CD8-positive, alpha-beta memory T cell (primary cell): ENCODE measurements at places on chromosomes 7 and 10.

DNA sequence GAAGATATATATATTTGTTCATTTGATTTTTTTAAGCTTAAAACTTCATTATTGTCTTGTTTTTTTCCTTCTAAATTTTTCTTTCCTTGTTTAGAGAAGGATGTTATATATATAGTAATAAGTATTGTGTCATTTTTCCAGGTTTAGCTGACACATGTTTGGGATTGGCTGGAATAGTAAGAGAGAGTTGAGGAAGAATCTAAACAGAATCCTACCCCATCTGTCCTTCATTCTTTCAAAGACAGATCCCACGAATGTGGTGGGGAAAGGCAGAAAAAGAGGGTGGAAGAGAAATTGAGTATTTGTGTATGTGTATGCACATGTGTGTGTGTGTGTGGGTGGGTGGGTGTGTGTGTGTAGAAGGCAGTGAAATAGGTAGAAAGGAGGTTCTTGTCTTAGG, 132.4 kb downstream of the SVIL start:
- H3K27me3 ChIP-seq: no peaks in the 10 kb centered on the region
- H3K36me3 ChIP-seq: no peaks in the 10 kb centered on the region
- H3K4me1 ChIP-seq: no peaks in the 10 kb centered on the region
- DNase-seq: no peak
- H3K27ac ChIP-seq: no peak overlapping the region
- no peak overlapping the region for H3K4me3 ChIP-seq

- peaks cover 8% of the 10 kb centered on the region for H3K4me1 ChIP-seq
- H3K4me3 ChIP-seq: no peak overlapping the region
- DNase-seq: no peak
- no peaks in the 10 kb centered on the region for H3K36me3 ChIP-seq
- H3K27ac ChIP-seq: no peak overlapping the region
- no peaks in the 10 kb centered on the region for H3K27me3 ChIP-seq
Observed at GRCh38 chr7:4709187-4709586, 27.1 kb downstream of the FOXK1 start.

DNA sequence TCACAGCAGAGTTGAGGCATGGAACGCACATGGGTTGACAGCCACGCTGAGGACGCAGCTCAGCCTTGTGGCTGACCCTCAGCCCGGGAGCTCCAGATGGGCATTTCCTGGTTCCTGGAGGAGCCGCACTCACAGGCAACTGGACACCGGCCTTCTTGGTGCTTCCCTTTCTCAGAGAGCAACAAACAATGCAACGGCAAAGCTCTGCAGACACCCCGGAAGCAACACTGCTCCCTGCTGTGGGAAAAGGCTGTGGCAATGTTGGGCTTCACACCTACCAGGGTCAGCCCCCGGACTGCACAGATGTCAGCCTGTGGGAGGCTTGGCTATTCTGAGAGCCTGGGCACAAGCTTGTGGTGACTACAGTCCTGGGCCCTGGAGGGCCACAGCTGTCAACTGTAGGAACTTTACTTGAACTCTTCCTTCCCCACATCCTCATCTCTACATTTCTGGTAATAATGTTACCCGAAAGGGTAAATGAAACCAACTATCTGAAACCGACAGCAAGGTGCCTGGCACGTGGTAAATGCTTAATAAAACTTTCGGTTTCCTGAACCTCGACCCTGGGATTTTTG, 597.5 kb upstream of the MKI67 start:
- H3K4me3 ChIP-seq: no peak overlapping the region
- no peak for DNase-seq
- H3K4me1 ChIP-seq: no peaks in the 10 kb centered on the region

- no peaks in the 10 kb centered on the region for H3K27me3 ChIP-seq
- no peak overlapping the region for H3K4me3 ChIP-seq
- no peak overlapping the region for H3K27ac ChIP-seq
- no peaks in the 10 kb centered on the region for H3K36me3 ChIP-seq
Observed at GRCh38 chr10:90968328-90969081, 47.6 kb upstream of the ANKRD1 start.

DNA sequence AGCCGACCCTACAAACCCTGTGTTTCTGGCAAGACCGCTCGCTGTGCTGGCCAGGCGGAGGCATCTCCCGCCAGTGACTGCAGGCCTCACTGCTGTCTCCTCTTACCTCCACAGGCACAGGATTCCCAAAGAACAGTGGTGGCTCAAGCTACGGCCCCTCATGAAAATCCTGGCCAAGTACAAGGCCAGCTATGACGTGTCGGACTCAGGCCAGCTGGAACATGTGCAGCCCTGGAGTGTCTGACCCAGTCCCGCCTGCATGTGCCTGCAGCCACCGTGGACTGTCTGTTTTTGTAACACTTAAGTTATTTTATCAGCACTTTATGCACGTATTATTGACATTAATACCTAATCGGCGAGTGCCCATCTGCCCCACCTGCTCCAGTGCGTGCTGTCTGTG, 36.2 kb downstream of the PITRM1 start:
- no peaks in the 10 kb centered on the region for H3K4me1 ChIP-seq
- peaks cover 68% of the 10 kb centered on the region for H3K36me3 ChIP-seq
- no peak overlapping the region for H3K4me3 ChIP-seq
- DNase-seq: no peak

- peaks cover 11% of the 10 kb centered on the region for H3K36me3 ChIP-seq
- no peak for DNase-seq
- H3K4me3 ChIP-seq: no peak overlapping the region
- no peaks in the 10 kb centered on the region for H3K4me1 ChIP-seq
- no peak overlapping the region for H3K27ac ChIP-seq
- H3K27me3 ChIP-seq: no peaks in the 10 kb centered on the region
Observed at GRCh38 chr10:70858759-70859158, 29.6 kb downstream of the PCBD1 start.

GRCh38 chr7:22356701-22357310, at the start of gene RAPGEF5:
Gene RAPGEF5, minus strand, starts transcription at chr7:22357154. Its CDS starts 94 bp downstream, at chr7:22357060.
- no peak within 1 kb of the TSS for H3K4me3 ChIP-seq
- no peaks in the 10 kb centered on the region for H3K4me1 ChIP-seq
- H3K27ac ChIP-seq: no peak within 1 kb of the TSS
- H3K36me3 ChIP-seq: no peaks in the 10 kb centered on the region
- H3K27me3 ChIP-seq: no peaks in the 10 kb centered on the region

DNA sequence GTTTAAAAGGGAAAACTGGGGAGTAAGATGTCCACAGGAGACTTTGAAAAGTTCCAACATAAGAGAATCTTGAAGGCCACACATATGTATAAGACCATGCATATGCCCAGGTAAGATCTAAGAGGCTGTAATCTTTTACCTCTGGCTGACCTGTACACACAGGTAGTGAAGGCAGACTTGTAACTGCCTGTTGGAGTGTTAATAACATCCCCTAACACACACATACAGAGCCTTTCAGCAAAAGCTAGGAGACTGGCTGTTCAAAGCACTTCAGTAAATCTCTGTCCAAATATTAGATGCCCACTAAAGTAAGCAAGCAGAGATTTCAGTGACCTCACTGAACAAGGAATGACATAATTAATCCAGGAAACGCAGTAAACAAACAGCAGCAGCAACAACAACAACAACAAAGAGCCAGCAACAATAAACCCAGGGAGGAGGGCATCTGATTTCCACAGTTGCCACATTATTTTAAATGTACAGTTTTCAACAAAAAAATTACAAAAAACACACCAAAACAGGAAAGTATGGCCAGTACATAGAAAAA, 15.0 kb downstream of the CYP51A1 start:
- no peaks in the 10 kb centered on the region for H3K4me1 ChIP-seq
- H3K27me3 ChIP-seq: no peaks in the 10 kb centered on the region
- H3K27ac ChIP-seq: no peak overlapping the region
- no peak overlapping the region for H3K4me3 ChIP-seq

- H3K4me1 ChIP-seq: no peaks in the 10 kb centered on the region
- no peaks in the 10 kb centered on the region for H3K27me3 ChIP-seq
- H3K4me3 ChIP-seq: no peak overlapping the region
Observed at GRCh38 chr10:51886438-51887068, 187.2 kb upstream of the CSTF2T start.

DNA sequence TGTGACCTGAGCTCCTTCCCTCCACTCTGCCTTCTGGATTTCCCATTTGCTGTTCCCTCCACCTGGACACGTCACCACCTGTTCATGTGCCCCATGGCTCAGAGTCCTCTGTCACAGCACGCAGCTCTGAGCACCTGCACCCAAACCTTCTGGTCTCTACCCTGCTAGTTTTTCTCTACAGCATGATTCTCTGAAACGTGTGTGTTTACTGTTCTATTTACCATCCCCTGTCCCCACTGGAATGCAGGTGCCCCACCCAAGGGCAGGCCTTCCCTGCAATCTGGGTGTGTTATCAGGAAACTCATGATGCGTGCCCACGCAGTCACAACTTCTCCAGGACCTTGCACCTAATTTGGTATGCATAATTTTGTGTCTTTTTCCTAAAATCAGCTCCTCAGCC, 284.4 kb upstream of the IGFBP3 start:
- H3K36me3 ChIP-seq: no peaks in the 10 kb centered on the region
- H3K27ac ChIP-seq: no peak overlapping the region
- no peaks in the 10 kb centered on the region for H3K27me3 ChIP-seq
- no peak overlapping the region for H3K4me3 ChIP-seq

DNA sequence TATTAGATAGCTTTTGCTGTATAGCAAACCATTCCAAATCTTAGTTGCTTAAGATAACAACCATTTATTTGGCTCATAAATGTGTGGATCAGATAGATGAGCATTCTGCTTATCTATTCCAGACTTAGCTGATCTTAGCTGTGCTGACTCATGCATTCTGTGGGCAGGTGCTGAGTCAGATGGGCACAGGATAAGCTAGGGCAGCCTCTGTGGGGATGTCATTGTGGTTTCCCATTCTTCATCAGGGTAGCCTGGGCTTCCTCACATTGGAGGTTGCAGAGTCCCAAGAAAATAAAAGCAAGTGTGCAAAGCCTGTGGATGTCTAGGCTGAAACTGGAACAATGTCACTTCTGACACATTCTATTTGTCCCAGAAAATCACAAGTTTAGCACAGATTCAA, 917.0 kb downstream of the TYW1 start:
- no peaks in the 10 kb centered on the region for H3K27me3 ChIP-seq
- H3K4me1 ChIP-seq: no peaks in the 10 kb centered on the region
- H3K4me3 ChIP-seq: no peak overlapping the region

GRCh38 chr7:106609416-106609815, 51.5 kb downstream of the CCDC71L start:
- no peak for DNase-seq
- no peak overlapping the region for H3K27ac ChIP-seq
- H3K4me3 ChIP-seq: no peak overlapping the region
- no peaks in the 10 kb centered on the region for H3K4me1 ChIP-seq

DNA sequence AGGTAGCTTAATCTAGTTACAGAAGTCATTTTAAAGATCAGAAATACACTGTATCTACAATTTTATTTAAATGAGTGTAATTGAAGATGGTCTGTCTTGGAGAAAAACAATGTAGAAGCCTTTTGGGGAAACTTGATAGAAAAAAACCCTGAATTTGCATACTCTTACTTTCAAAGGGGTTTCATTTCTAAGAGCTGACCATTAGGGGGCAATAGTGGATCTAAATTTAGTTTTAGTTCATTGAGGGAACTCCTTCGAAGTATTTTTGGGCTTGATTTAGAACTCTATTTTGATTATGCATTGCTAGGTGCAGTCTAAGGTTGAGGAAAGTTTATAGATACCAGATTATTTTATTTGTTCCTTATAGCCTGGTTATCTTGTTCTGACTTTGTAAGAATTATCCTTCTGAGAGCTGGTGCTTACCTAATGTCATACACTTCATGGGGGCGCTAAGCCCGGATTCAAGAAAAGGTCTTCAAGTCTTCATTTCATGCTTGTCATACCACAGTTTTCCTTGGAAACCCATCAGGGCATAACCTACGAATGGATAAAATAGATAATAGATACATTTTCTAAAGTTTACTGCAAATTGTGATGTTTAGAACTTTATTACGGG, 69.1 kb upstream of the MXI1 start:
- no peak for DNase-seq
- H3K4me3 ChIP-seq: no peak overlapping the region
- H3K4me1 ChIP-seq: peaks cover 7% of the 10 kb centered on the region

- no peak overlapping the region for H3K27ac ChIP-seq
- peaks cover 2% of the 10 kb centered on the region for H3K27me3 ChIP-seq
- peaks cover 3% of the 10 kb centered on the region for H3K4me1 ChIP-seq
- peaks cover 3% of the 10 kb centered on the region for H3K36me3 ChIP-seq
- no peak overlapping the region for H3K4me3 ChIP-seq
Observed at GRCh38 chr7:150335108-150335773, 6.2 kb downstream of the RARRES2 start.

DNA sequence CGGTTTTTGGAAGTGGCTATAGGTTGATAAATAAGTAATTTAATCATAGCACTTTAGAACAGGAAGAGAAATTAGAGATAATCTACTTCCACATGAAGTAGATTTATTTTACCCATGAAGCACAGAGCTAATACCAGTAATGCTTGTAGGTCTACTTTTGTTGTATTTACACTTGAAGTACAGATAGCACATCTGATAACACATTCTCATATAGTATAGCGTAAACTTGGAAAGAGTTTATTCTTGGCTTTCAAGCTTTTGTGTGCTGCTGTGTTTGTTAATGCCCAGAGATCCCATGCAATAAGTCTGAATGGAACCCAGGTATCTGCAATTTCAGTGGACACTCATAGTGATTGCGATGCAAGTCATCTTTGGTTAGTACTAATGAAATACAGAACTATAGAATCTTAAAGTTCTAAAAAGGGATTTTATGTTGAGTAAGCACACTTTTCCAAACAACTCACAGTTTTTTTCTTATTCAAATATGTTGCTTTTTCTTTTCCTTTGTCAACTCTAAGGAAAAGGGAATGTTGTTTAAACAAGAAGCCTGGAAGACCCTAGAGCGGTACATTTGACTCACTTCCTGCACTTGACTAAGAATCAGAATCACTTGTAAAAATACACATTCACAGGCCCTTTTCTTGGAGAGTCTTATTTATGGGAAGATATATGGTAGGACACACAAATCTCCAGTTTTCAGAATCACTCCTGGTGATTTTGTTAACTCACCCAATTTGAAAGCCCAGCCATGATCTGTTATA, 105.8 kb downstream of the GNAI1 start:
- no peaks in the 10 kb centered on the region for H3K36me3 ChIP-seq
- no peak overlapping the region for H3K4me3 ChIP-seq

- no peaks in the 10 kb centered on the region for H3K4me1 ChIP-seq
- no peaks in the 10 kb centered on the region for H3K27me3 ChIP-seq
- H3K36me3 ChIP-seq: no peaks in the 10 kb centered on the region
- no peak for DNase-seq
Observed at GRCh38 chr7:82294382-82294784, 149.2 kb downstream of the CACNA2D1 start.

GRCh38 chr7:842431-843031, 10.3 kb downstream of the SUN1 start:
- no peaks in the 10 kb centered on the region for H3K4me1 ChIP-seq
- H3K27me3 ChIP-seq: no peaks in the 10 kb centered on the region
- no peak for DNase-seq
- peaks cover 40% of the 10 kb centered on the region for H3K36me3 ChIP-seq

GRCh38 chr7:76333511-76334101, 25.2 kb downstream of the YWHAG start:
- H3K27me3 ChIP-seq: no peaks in the 10 kb centered on the region
- H3K36me3 ChIP-seq: peaks cover 14% of the 10 kb centered on the region
- peaks cover 7% of the 10 kb centered on the region for H3K4me1 ChIP-seq
- DNase-seq: no peak
- H3K4me3 ChIP-seq: no peak overlapping the region
